ENCODE measurements at places on chromosomes 6 and 20.

GRCh38 chr6:112085286-112086065, 1.8 kb downstream of the TUBE1 start:
- no peak for DNase-seq

GRCh38 chr6:147716434-147716833, 207.9 kb downstream of the SAMD5 start:
- DNase-seq: no peak

DNA sequence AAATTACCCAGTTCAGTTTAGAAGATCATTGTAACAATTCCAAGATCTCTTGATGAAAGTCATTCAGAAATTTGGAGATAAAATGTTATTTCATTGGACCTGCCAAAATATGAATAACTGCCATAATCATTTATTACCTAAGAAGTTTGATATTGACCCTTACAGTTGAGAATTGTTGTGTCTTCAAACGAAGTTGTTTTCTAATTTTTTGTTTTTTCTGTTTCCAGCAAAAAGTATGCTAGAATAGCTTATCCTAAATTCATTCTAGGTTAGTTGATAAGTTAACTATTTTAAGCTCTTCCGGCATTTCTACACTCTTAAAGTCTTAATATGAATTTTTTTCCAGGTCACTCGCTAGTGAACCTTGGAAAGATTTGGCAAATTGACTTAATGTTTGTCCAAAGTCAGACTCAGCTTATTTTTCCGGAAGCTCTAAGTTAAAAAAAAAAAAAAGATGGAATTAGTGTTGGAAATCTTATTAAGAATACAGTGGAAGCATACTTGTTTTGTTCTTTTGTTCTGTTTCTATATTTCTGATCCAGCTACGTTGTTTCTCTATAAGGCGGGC, 28.9 kb downstream of the CYP24A1 start:
- DNase-seq: no peak

GRCh38 chr6:27020553-27020880, 227.0 kb upstream of the PRSS16 start:
- DNase-seq: no peak

DNA sequence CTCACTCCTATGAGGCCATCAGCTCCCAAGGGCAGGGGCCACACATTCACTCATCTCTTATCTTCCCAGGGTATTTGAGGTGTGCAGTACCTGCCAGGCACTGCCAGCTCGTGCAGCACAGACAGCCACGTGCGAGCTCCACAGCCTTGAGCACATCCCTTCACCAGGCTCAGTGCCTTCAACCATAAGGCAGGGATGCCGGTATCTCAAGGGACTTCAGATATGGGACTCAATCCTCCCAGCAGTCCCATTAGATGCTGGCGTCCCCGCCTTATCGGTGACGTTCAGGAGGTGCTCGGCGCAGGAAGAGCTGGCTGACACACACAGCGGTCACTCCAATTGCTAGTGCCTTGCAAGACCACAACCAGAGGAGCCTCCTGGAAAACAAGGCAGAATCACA, 47.0 kb downstream of the EZR start:
- DNase-seq: no peak

- DNase-seq: no peak
Observed at GRCh38 chr20:5171790-5172164, 45.0 kb downstream of the CDS2 start.

DNA sequence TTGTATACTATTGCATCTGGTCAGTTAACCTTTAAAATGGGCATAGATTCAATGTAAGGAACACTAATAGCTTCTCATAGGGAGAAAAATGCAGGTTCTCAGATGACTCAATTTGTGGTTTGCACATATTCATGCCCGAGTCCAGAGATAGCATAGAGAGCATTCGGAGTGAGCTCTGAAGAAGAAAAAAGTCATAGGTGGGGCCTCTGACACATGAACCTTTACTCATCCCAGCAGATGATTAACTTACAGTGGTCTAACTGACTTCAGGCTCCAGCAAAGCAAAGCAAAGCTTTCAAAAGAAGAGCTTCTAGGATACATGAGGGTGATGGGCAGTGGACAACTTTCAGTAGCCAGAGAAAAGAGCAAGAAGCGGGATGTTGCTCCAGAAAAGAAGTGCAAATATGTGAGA, 55.3 kb upstream of the BTN3A2 start:
- DNase-seq: no peak

DNA sequence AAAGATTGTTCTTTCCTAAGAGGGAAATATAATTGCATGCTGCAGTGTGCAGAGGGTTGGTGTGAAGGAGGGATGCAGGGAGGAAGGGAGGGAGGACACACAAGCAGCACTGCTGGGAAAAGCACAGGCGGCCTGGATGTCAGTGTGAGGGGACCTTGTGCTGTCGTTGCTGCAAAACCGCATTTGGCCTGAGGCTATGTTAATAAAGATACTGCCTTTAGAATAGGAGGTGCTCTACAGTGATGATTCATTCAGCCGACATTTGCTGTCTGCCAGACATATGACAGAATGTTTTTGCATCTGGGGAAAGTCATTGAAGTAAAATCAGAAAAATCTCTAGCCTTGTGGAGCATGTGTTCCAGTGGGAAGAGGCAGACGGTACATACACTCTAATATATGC, 50.5 kb upstream of the TRIM26 start:
- no peak for DNase-seq

GRCh38 chr20:47682028-47682783, 103.1 kb downstream of the SULF2 start:
- DNase-seq: no peak

- no peak for DNase-seq
Observed at GRCh38 chr6:41626917-41627316, 11.4 kb upstream of the MDFI start.

- DNase-seq: no peak
Observed at GRCh38 chr6:124254941-124255685, 451.4 kb downstream of the NKAIN2 start.

DNA sequence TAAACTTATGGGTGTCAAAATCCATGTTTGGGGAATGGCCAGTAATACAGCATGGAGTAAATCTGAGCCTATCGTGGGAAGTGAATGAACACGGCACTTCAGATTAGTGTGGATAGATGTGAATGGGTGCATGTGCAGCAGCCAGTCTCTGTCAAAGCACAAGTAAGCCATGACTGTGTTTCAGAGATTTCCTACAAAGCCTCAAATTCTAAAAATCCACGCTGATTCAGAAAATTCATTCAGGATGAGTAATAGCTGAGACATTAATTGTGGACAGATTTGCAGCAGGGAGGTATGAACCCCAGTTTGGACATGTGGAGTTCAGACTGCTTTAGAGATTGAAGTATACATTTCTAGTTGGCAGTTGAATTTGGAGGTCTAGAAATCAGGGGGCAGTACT, 115.1 kb downstream of the QKI start:
- no peak for DNase-seq

DNA sequence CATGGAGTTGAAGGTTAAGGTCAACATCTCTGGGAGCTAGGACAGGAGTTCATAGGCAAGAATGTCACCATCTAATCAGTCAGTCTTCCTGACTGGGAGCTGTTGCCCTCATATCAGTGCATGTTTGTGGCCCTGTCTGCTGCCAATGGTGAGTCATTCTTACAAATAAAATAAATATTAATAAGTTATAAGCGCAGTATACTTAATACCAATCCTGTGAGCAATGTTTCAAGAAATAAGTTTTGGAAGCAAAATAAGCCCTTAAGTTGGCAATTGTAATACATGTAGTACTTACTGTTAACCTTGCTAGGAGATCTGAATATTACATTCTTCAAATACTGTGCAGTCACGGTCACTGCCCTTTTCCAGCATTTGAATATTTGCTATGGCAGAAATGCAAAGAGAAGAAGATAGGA, 20.2 kb upstream of the MDGA1 start:
- no peak for DNase-seq

All from stimulated activated CD4-positive, alpha-beta T cell treated with anti-CD3 and anti-CD28 coated beads, Interleukin-15, amount 100 ng/mL, for 48 hours (primary cell).